ENCODE measurements at places on chromosomes 5 and 9.

GRCh38 chr9:112764837-112765236, 14.3 kb downstream of the SNX30 start:
- no peak for DNase-seq

DNA sequence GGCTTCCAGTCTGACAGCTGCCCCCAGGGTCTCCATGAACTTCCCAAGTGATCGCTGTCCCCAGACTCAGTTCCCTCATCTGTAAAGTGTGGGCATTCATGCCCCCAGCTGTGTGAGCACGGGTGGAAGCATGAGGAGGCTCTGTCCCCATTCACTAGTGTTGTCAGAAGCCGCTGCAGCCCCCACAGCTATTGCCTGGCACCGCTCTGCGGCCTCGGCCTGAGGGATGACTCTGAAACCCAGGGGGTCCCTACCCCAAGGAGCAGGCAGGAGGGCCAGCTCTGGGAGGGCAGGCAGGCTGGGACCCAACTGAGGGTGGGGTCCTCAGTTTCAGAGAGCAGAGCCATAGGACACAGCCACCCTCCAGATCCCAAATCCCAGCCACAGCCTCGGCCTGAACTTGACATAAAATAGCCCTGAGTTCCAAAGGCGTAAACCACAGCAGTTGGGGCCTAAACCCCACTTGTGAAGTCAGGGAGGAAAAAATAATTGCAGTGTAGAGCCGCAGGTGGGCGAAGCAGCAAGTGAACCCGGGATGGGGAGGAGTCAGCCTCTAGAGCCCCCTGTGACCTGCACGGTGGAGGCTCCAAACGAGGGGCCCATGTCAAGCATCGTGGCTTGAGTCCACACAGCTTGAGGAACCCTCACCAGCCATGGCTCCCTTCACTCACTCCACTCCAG, 66.0 kb upstream of the ADAMTS2 start:
- DNase-seq: no peak

GRCh38 chr5:10455277-10455670, 13.6 kb downstream of the ROPN1L start:
- no peak for DNase-seq

GRCh38 chr5:8034852-8035251, 165.9 kb downstream of the MTRR start:
- no peak for DNase-seq

- DNase-seq: no peak
Measured at GRCh38 chr5:39053189-39053588, 21.0 kb downstream of the RICTOR start.
